ENCODE measurements at places on chromosomes 4 and X.

- no peak for DNase-seq
- no peaks in the 10 kb centered on the region for H3K36me3 ChIP-seq
- no peaks in the 10 kb centered on the region for H3K4me1 ChIP-seq
- H3K27me3 ChIP-seq = peaks cover 9% of the 10 kb centered on the region
These were observed 69.9 kb upstream of the NRK start for GRCh38 chrX:105752338-105752956.

DNA sequence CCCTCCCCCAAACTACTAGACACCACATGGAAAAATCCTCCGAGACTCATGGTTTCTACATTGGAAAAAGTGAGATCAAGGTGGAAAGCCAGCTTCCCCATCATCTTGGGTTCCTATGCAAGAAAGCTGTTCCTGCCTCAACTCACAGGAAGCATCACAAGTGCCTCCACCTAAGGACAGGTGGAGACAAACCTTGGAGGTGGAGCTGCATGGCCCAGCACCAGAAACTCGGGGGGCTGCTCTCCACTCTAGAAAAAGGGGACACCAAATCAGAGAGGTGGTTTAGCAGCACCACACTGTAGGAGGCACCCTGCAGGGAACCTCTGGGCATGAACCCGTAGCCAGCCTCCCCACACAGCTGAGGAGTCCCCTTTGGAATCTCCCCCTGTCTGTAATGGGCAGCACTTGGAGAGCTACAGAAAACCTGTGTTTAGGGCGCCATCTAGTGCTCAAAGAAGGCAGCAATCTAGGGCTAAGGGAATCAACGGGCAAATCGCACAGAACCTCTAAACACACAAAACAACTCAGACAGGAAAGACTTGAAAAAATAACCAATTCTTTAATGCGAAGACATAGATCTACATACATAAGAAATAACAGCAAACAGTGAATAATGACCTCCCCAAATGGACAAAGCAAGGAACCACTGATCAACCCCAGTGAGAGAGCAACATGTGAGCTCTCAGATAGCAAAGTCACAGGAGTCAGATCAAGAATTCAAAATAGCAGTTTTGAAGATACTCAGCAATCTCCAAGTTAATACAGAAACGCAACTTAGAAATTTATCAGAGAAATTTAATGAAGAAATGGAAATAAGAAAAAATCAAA is 37.0 kb upstream of the ZBTB33 start:
- DNase-seq = peak; percentile 43
- H3K27ac ChIP-seq = no peak overlapping the region
- no peaks in the 10 kb centered on the region for H3K27me3 ChIP-seq
- no peaks in the 10 kb centered on the region for H3K4me1 ChIP-seq

GRCh38 chr4:165398570-165398969 is 19.8 kb downstream of the CPE start:
- no peak overlapping the region for H3K27ac ChIP-seq
- DNase-seq = no peak
- no peaks in the 10 kb centered on the region for H3K27me3 ChIP-seq
- no peaks in the 10 kb centered on the region for H3K36me3 ChIP-seq
- H3K4me1 ChIP-seq = no peaks in the 10 kb centered on the region

DNA sequence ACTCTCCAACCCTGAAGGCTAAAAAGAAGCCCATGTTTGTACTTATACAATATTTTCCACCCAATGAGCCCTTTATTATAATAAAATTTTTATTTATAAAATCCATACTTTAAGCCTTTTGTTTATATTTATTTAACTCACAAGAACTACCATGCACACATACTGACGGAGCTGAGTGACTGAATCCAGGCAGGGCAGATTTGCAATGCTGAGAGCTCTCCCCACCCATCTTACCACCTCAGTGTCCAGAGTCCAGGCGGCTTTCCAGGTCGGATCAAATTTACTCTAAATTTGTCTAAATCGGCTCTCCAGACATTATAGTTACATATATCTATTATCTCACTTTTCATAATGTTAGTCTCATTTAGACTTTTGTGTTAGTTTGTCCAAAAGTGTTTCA is 74.1 kb downstream of the ARHGAP10 start:
- DNase-seq = no peak
- H3K27me3 ChIP-seq = no peaks in the 10 kb centered on the region
- H3K36me3 ChIP-seq = no peaks in the 10 kb centered on the region
- no peaks in the 10 kb centered on the region for H3K4me1 ChIP-seq

Data from uterus (tissue), 4 donors.